ENCODE measurements at places on chromosomes 5 and 9.

GRCh38 chr5:127076315-127077129 is 3.2 kb upstream of the C5orf63 start:
- no peak for DNase-seq

- no peak for DNase-seq
Measured at GRCh38 chr9:111429175-111429574, 55.0 kb downstream of the ECPAS start.

DNA sequence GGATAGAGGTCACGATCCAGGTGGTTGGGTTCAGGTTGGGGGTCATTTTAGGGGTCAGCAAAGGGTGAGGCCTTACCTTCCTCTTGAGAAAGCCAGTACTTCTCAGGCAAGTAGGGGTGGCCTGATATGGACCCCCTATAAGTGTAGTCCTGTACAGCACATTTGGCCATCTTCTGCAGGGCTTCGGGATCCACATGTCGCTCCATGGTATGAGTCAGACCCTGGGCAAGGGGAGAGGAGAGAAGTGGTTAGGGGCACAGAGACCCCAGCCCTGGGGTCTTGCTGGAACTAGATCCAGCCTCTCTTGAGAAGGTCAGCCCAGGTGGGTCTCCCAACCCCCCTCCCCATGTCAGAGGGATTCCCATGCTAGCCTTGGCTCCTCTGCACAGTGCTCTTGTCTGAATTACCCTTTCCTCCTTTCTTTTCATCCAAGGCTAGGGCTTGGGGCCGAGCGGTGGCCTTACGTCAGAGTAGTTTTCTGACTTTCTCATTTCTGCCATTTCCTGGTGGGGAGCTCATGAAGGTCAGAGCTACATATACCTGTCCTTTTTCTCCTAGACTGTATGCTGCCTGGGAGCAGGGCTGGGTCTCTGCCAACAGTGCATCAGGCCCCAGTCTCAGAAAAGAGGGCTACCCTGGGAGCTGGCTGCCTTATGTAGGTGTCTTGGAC is 9.0 kb upstream of the MYORG start:
- DNase-seq = no peak

DNA sequence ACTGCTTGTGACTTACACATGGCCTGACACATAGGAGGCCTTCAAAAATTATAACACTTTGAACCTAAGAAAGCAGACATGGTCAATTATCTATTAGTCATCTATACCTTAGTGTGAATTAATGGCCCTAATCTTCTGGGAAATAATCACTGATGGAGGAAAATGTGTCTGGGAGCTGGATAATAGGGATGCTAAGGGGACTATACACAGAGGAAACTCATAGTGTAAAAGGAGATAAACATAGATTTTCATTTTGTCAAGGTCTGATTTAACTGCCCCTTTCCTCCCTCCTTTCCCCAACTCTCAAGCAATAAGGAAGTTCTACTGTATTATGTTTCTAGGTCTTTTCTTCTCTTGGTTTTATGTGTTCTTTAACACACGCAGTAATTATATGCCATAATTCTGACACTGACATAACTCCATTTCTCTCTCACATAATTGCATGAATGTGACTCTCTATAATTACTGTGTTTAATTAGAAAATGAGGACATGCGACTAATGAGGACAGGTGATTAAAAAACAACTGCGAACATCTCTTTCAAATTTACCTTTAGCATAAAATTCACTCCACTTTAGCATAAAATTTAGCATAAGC is 18.7 kb upstream of the PRELID2 start:
- no peak for DNase-seq

DNA sequence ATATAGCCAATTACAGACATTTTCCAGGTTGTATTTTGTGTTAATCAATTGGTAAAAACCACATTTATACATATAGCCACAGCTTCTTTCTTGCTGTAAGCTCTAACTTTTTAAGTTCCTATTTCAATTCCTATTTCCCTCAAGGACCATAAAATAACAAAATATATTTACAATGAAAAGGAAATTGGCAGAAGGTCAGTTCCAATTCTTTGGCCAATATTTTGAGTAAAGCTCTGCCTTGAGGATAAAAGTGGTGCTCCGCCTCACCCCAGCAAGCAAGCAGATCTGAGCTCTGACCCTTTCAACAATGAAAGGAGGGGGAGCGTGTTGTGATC is 203.4 kb upstream of the RASEF start:
- no peak for DNase-seq

- DNase-seq = no peak
Measured at GRCh38 chr9:625613-626012, 215.9 kb upstream of the DMRT1 start.

GRCh38 chr5:115849258-115849798 is 7.6 kb downstream of the AP3S1 start:
- no peak for DNase-seq

DNA sequence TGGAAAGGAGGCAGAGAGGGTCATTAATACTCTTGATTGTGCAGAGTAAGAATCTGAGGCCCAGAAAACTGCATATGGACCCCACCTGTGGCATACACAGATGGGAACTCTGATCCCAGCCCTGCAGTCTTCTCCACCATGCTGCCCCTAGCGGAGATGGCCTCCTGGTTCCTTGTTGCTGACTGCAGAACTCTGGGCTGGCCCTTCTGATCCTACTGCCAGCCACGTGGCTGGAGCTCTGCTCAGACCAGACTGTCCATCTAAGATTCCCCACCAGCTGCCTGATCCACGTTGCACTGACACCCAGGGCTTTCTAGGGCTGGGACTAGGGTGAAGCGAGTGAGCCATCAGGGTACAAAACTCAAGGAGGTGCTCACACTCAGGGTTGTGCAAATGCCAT is 245.7 kb upstream of the NR4A3 start:
- no peak for DNase-seq

GRCh38 chr5:8829323-8830029 is 716.4 kb downstream of the SEMA5A start:
- DNase-seq = peak; percentile 73

- DNase-seq = no peak
Measured at GRCh38 chr9:80842389-80842788, 847.0 kb downstream of the TLE1 start.

DNA sequence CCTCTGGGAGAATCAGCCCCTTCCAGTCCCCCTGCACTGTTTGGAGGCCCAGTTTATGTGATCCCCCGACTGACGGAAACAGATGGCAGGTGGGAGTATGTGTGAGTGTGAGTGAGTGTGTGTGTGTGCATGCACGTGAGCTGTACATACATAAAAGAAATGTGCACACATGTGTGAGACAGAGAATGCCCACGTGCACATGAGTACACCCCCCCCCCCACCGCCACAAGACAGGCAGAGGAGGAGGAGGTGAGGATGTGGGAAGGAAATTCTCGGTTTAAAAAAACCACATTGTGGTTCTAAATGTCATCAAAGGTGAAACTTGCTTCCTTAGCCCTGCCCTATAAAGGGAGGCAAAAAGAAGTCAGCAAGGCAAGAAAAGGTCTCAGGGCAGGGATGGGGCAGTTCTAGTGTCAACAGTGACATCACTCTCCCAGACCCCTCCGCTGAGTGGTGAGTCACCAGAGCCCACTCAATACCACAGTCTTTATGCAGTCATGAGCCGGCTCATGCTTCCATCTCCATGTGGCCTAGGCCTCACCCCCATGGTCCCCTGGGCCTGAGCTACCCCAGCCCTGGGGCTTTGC is 79.2 kb upstream of the HSPA9 start:
- no peak for DNase-seq

DNA sequence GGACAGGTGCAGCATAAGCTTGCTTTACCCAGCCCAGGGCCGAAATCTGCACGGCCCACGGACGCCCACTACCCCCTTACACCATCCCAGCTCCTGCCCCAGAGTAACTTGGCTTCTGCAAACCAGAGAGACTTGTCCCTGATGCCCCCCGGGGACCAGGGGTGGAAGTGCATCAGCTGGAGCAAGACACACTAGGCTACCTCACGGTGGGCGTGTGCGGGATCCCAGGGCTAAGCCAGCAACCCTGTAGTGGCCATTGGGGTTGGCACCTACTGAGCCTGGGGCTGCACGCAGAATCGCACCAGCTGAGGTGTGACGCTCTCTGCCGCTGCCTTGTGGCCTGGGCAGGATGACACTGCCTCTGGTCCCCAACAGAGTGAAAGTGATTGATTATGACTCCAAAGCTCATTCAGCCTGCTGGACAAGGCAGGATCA is 6.1 kb upstream of the ZNF79 start:
- DNase-seq = no peak

DNA sequence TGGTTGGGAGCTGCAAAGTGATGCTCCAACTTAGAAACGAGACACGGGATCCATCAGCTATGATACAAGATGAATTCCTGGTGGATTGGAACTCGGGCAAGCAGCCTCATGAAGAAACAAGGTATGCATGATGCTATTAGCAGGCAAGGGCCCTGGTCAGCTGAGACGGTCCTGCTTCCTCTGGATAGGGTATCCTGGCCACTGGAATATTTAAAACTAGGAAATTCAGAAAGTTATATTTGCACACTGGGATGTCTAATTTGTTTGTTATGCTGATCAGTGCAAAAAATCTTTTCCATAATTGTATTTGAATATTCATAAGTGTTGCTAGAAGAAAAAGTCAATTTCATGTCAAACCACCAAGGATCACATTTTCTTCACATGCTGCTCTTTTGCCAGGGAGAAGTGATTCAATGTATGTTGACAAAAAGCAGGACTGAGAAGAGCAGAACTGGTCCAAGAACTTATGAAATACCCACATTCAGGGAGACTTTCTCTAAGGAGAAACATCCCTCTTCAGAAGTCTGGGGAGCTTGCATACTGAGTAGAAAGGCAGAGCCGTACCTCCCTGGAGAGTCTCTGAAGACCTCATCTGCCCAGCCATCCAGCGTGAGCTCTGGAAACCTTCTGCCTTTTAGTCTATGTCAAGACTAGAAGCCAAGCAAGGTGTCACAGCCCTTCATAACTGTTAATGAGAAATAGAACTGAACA is 6.7 kb upstream of the NXNL2 start:
- DNase-seq = no peak

GRCh38 chr5:32933692-32934091 is 222.6 kb downstream of the NPR3 start:
- DNase-seq = no peak

DNA sequence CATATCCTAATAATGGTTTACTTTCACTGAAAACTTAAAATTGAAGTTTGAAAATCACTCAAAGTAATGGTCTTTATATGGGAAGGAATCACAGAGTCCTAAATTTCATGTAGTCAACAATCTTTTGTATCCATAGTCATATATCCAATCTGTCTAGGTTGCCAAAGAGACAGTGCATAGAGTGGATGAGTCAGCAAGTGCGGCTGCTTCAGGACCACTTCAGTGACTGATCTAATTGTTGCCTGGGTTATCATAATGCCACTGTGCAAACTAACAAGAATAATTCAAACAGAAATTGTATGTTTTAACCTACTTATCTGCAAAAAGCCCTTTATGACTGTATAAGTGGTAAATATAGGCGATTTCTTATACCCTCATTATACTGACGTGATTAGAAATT is 211.3 kb upstream of the PRR16 start:
- DNase-seq = no peak
